ENCODE measurements at places on chromosomes 2 and 18. TPM values are rescaled to one million over a fixed set of nuclear protein-coding genes. Genes with fewer than 3 reads are reported as not detected.

DNA sequence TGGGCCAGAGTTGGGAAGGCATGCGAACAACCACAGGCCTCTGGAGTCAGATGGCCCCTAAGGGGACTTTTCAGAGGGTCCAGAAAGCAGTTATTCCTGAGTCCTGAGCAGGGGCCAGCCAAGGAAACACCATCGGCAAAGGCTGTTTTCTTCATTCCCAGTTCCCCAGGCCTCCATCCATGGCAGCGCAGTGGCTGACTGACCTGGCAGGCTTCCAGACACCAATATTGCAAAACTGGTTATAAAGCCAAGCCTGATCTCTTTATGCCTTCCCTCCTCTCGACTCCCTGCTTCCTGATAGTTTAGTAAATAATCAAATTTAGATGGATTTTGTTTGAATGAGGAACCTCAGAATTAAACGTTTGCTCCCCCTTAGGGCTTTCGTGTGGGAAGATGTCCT, 133.4 kb upstream of the ITGA6 start:
- no peak for DNase-seq

GRCh38 chr2:58598171-58598570, 357.0 kb upstream of the FANCL start:
- DNase-seq: no peak

- no peak for DNase-seq
Measured at GRCh38 chr2:11939523-11939922, 193.1 kb downstream of the LPIN1 start.

The KIF1A gene
- 0.66 TPM for total RNA-seq

DNA sequence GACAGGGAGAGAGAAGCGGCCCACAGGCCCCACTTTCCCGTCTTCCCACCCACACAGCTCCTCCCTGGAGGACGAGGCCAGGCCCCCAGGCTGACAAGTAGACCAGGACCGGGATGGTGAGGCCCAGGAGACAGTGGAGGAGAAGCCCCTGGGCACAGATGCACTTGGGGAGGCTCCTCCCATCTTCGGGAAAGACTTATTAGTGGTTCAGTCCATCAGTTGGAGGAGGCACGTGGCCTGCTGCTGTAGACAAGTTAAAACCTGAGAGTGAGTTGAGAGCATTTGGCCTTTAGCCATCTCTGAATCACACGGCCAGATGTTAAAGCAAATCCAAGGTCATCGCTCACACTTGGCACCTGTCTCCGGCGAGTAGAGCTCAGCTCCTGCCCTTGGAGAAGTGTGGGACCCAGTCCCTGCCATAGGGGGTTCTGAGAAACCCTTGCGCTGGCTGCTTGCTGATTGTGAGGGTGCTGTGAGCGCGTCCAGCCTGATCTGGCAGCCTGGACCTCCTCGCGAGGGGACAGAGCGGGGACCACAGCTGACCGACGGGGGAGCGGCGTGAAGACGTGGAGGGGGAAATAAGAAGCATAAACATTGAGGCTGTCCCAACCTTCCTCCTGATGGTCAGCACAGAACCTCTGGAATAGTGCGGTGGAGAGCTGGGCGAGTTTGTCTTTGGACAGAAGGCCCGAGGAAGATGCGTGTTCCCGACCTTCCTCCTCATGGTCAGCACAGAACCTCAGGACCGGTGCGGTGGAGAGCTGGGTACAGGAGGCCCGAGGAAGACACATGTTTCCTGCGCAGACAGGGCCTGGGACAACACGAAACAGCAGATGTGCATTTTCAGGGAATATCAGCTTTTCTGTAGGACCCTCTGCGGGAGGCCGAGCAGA, 24.7 kb upstream of the ALLC start:
- DNase-seq: no peak

The SULT1C4 gene
- not detected for total RNA-seq

GRCh38 chr2:57934659-57935058, 111.9 kb upstream of the VRK2 start:
- no peak for DNase-seq

DNA sequence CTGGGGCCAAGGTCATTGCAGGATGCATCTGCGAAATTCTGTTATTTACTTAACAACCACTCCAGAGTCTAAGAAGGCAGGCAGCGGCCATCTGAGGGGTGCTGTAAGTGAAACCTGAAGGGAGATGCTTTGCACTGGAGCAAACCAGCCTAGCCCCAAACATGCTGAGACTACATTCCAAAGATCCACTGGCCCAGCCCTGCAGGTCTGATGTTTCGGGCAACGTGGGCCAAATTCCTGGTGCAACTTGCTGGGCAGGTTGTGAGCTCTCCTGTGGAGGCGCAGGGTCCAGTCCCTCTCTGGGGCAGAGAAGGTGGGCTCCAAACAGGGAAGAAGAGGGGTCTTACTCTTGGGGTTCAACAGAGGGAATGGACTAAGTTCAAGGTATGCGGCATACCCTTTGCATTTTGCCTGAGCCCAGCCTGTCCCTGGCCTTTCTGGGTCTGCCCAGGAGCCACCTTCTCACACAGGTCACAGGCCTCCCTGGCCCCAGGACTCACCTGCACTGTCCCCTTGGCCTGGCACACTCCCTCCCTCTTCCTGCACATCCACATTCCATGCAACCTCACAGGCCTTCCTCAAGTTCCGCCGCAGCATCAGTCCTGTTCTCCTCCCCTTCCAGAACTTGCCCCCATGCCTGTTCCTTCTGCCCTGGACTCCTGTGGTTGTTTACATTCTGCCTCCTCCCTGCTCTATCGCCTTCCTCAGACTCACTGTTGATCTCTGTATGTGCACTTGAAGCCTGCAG, 5.1 kb upstream of the MAL start:
- no peak for DNase-seq

The SRBD1 gene
- total RNA-seq: 15.2 TPM

The RBBP8 gene
- total RNA-seq: 95.1 TPM

- DNase-seq: no peak
Measured at GRCh38 chr2:128302011-128302743, 16.5 kb downstream of the HS6ST1 start.

The MPP4 gene
- not detected for total RNA-seq

DNA sequence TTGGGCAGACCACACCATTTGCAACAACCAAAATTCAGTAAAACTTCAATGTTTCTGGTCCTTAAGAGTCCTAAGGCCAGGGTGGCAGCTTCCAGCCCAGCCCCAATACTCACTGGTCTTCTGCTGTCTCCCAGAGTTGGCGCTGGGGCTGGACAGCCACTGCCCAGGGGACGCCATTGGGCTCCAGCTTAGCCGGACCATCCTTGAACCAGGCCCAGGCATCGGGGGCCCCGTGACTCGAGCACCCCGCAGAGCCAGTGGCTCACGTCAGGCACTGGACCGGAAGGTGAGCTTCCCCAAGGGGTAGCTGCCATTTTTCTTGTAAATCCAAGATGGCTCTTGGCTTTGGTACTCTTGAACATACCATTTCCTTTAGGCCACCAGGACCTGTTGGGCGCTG, 21.8 kb downstream of the SNED1 start:
- DNase-seq: no peak

- no peak for DNase-seq
Measured at GRCh38 chr2:21793461-21793860, 669.7 kb downstream of the TDRD15 start.

The COMMD1 gene
- total RNA-seq: 25.4 TPM

DNA sequence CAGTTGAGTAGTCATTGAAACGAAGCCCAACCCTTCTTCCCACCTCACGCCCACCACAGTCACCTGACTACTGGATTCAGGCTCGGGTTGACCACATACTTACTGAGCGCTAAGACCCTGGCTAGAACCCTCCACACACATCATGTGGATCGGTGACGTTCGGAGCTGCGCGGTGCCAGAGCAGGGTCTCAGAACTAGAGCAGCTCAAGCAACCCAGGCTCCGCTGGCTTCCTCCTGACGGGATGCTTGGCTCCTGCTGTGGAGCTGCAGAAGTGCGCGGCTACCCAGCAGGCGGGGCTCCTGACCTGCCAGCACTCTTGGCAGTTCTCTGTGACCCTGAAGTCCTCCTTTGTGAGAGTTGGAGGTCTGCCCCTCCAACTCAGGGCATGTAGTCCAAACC, 90.6 kb upstream of the MBOAT2 start:
- DNase-seq: no peak

GRCh38 chr18:21406116-21406515, 164.1 kb downstream of the GREB1L start:
- DNase-seq: no peak

GRCh38 chr2:167675906-167676305, 571.5 kb downstream of the STK39 start:
- no peak for DNase-seq

GRCh38 chr2:25926984-25927756, 48.9 kb upstream of the ASXL2 start:
- DNase-seq: no peak

The ASB18 gene
- not detected for total RNA-seq

The DSG1 gene
- total RNA-seq: not detected

DNA sequence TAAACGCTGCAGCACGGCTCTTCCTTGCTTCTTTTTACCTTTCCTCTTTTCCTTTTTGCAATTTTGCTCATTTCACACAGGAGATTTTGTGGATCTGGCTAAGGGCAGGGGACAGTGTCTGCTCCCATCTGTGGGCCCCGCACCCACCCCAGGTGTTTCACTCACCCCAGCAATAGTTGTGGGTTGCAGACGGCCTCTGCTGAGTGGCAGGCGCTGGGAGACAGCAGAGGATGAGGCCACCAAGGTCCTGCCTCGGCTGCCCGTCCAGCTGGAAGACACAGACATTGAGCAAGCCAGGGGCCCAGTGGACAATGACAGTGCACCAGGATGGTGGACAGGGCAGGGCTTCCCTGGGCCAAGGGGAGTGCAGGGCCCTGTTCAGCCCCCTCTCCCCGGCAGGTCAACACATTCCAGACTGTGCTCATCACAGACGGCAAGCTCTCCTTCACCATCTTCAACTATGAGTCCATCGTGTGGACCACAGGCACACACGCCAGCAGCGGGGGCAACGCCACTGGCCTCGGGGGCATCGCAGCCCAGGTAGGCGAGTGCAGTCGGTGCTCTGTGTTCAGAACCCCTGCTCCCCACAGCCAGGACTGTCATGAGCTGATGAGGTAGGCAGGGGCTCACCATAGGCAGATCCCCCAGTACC, 35.0 kb downstream of the SNED1 start:
- no peak for DNase-seq

The CD207 gene
- total RNA-seq: not detected

GRCh38 chr2:42492691-42493467, 903 bp downstream of the KCNG3 start:
- peak; percentile 24 for DNase-seq

The ACKR3 gene
- total RNA-seq: 0.42 TPM

- DNase-seq: no peak
Measured at GRCh38 chr2:88128654-88129312, 921 bp upstream of the FABP1 start.

- DNase-seq: no peak
Measured at GRCh38 chr2:106965611-106966010, 79.6 kb upstream of the ST6GAL2 start.

The CRYGD gene
- not detected for total RNA-seq

DNA sequence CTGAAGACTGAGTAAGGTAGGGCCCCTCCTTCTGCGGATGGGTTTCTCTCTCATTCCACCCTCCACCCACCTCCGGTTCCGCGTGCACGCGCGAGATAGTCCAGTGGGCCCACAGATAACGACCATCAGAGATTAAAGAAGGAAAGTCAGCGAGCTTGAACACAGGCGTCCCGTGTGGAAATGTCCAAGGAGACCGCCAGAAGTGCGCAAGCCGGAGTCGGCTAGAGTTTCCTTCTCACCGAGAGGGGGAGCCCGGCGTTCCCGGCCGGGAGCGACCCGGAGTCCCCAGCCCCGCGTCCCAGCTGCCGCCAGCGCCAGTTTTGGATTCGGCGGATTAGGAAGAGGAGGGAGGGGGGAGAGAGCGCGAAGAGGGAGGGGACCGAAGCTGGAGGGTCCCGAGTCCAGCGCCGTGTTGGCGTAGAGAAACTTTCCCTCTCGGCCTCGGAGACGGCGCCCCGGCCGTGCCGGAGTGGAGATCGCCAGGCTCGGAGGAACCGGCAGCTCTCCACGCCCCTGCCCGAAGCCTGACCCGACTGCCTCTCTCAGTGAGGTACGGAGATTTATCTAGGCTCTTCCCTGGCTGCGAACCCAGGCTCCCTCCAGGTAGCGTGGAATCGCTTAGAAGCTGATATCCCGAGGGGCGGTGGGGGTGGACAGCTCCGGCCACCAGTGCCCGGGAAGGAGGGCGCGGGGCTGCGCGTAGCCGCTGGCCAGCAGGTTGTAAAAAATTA, at the start of gene GULP1:
GULP1 (plus strand) TSS at position 258 of the 731 bp plus-strand sequence. CDS start 185,829 bp downstream, outside the sequence.
- no peak for DNase-seq

DNA sequence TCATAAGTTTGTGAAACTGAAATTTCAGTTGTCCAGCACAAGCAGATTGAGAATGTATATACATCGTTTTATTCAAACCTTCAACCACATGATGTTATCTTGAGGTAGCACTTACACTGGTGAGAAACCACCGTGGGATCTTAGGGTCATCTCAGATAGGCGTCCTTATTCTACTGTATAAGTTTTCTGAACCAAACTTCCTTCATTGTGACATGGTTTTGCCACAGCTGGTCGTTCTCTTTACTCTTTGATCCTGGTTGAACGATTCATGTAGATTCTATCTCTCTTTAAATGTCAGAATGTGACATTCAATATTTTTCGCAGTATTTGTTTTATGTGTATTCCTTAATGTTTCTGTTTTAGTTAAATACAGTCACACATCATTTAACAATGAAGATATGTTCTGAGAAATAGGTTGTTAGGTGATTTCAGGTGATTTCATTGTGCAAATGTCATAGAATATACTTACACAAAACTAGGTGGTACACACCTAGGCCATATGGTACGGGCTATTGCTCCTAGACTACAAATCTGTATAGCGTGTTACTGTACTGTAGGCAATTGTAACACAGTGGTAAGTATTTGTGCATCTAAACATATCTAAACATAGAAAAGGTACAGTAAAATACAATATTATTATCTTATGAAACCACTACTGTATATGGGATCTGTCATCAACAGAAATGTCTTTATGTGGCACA, 17.9 kb upstream of the ARHGAP25 start:
- no peak for DNase-seq

DNA sequence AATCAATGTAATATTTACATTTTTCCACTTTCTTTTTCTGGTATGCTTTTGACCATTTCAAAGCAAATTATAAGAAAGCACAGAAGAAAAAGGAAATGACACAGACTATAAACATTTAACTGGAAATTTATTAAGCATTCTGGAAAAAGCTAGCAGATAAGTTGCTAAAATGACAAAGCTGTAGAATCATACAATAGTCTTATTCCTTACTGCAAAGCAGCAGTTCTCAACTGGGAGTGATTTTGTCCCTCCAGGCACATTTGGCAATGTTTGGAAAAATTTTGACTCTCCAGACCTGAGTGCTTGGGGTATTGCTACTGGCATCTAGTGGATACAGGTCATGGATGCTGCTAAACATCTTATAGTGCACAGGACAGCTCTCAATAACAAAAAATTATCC, 75.1 kb downstream of the MBD5 start:
- DNase-seq: no peak

- no peak for DNase-seq
Measured at GRCh38 chr2:53058526-53058925, 709.1 kb upstream of the CHAC2 start.

The IL1F10 gene
- not detected for total RNA-seq

DNA sequence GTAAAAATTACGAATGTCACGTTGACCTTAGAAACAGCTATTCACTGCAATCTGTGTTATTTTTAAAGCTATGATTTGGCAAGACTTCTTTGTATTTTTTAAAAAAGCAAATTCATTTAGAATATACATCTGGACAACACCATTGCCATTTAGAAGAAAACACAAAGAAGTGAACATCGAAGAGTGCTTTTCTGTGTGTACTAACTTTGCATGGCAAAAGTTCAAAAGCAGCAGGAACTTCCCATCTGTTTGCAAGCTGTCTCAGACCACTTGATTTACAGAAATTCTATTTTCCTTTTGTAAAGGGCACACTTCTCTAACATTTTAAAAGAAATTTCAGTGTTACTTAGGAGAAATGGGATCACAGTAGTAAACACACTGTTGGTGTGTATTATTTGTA, 145.9 kb downstream of the CALCRL start:
- no peak for DNase-seq

All from activated T-helper 1 cell treated with anti-CD3 and anti-CD28 coated beads, Interleukin-12 subunit alpha, Interleukin-12 subunit beta, Interleukin-2, Interleukin-4 antibody, amounts not matched to agents 30 ng/mL and 10 ng/mL and 1 ng/mL, durations not matched to agents 14 hours and 24 hours and 36 hours (primary cell).